ENCODE measurements at places on chromosomes 3 and 15. TPM values are rescaled to one million over a fixed set of nuclear protein-coding genes. Genes with fewer than 3 reads are reported as not detected.

GRCh38 chr3:101868534-101869464 lies 19.5 kb downstream of the NFKBIZ start:
- H3K27me3 ChIP-seq = no peaks in the 10 kb centered on the region
- peak overlapping the region; percentile 80 for H3K27ac ChIP-seq
- H3K36me3 ChIP-seq = no peaks in the 10 kb centered on the region
- H3K4me1 ChIP-seq = peaks cover 22% of the 10 kb centered on the region

TGM4 gene
- polyA plus RNA-seq = 0.04 TPM

DNA sequence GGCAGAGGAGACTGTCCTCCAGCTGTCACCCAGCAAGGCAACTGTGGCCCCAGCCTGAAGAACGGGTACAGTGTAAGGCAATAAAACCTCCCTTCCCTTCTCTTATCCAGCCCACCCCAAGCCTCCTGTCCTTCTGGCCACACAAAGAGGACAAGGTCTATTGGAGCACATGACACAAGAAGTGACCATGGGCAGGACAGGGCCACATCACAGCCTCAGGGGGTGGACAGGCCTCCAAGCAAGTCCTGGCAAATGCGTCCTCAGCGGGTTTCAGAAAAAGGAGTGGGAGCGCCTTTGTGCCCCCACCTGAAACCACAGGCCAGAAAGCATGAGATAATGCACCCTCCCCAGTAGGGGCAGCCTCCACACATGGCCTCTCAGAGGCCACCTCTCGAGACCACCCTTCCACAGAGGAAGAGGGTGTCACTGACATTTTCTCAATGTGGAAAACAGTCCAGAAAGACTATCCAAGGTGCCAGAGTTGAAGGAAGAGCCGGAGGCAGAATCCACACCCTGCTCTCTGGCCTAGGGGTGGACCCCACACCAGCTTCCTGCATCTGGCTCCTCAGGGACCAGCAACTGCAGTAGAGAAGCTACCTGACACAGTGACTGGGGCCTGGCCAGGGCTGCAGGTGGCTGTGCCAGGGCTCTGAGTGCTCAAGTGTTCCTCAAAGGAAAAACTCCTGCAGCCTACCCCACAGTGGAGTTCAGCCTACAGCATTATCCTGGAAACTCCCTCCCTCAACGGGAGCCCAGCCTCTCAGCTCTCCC lies 43.9 kb downstream of the CCDC12 start:
- no peaks in the 10 kb centered on the region for H3K27me3 ChIP-seq
- H3K4me1 ChIP-seq = peaks cover 85% of the 10 kb centered on the region
- DNase-seq = peak; percentile 50
- H3K27ac ChIP-seq = peak overlapping the region; percentile 85
- peaks cover 23% of the 10 kb centered on the region for H3K36me3 ChIP-seq

GXYLT2 gene
- polyA plus RNA-seq = 3.1 TPM
